ENCODE measurements at places on chromosomes 7 and 10. TPM values are rescaled to one million over a fixed set of nuclear protein-coding genes. Genes with fewer than 3 reads are reported as not detected.
A peak's percentile ranks its signal among the peaks of the same experiment; 100 is the strongest.

Gene SFRP4
- not detected for total RNA-seq

Gene GRM3
- total RNA-seq: not detected

- ATAC-seq: no peak
These were observed 36.2 kb downstream of the BAG3 start for GRCh38 chr10:119687192-119688032.

Gene ITPRID1
- total RNA-seq: not detected

Gene PRTFDC1
- 0.77 TPM for total RNA-seq

GRCh38 chr7:94623820-94624219 lies 32.1 kb downstream of the SGCE start:
- ATAC-seq: no peak

Gene DGKI
- total RNA-seq: 2.0 TPM

DNA sequence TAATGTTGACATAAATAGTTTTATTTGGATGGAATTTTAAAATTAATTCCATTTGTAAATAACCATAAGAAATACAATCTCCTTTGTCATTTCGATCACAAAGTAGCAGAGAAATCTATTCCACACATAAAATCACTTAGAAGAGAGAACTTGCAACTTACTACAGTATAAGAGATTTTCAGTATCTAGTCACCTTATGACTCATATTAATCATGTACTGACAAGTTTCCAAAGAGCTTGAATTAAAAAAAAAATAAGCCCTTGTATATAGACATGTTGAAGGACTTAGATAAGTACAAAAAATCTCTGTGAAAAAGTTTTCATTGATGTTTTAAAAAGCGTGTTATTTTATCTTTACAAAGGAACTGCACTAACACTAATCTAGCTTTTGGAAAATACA lies 207.1 kb upstream of the ETV1 start:
- ATAC-seq: no peak

DNA sequence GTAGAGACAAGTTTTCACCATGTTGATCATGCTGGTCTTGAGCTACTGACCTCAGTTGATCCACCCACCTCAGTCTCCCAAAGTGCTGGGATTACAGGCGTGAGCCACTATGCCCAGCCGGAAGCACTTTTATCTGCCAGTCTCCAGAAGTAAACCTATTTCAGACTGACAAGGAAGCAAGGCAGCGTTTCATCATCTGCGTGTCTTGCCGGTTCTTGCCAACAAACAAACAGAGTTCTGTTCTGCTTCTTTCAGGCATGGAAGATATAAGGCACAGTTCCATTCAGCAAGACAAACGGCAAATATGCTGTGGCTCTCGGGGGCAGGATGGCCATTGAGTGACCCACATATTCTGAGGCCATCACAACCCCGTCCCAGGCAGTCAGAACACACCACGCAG lies 15.5 kb upstream of the LARP4B start:
- no peak for ATAC-seq

- ATAC-seq: no peak
These were observed 34.0 kb downstream of the CNPY1 start for GRCh38 chr7:155512246-155512887.

DNA sequence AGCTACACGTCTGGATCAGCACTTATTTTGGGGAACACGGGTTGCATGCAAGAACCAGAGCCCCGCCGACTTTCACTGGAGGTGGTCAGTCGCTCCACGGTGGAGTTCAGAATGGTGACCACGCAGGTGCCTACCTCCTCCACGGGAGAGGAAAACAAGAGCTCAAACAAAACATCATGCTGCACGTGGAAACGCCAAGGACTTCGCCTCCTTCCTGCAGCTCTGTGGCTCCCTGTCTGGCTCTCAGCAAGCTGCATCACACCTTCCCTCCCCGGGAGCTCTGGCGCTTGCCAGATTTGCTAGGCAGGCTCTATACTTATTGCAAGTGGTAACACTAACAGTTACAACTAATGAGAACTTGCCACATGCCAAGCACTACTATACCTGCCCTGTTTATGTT lies 26.0 kb downstream of the GSDME start:
- no peak for ATAC-seq

GRCh38 chr7:85413718-85414117 lies 226.9 kb upstream of the SEMA3D start:
- no peak for ATAC-seq

Gene VPS50
- 27.4 TPM for total RNA-seq

DNA sequence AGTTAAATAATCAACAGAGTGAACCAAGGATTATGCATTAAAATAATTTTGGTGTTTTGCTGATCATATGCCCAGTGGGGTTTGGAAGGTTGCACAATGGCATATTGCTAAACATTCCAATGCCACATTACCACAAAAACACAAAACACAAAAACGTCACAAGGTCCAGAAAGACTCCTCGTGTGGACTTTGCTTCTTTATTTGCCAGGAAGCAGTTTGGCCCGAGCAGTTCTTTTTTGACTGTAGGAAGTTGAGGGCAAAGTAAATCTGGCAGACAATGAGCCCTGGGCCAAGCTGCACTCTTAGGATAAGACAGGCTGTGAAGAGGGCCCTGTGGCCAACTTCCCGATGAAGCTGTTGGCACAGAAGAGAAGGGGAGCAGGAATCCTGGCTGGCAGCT lies 39.2 kb upstream of the SLC35B4 start:
- ATAC-seq: no peak

Gene SPAM1
- total RNA-seq: not detected

DNA sequence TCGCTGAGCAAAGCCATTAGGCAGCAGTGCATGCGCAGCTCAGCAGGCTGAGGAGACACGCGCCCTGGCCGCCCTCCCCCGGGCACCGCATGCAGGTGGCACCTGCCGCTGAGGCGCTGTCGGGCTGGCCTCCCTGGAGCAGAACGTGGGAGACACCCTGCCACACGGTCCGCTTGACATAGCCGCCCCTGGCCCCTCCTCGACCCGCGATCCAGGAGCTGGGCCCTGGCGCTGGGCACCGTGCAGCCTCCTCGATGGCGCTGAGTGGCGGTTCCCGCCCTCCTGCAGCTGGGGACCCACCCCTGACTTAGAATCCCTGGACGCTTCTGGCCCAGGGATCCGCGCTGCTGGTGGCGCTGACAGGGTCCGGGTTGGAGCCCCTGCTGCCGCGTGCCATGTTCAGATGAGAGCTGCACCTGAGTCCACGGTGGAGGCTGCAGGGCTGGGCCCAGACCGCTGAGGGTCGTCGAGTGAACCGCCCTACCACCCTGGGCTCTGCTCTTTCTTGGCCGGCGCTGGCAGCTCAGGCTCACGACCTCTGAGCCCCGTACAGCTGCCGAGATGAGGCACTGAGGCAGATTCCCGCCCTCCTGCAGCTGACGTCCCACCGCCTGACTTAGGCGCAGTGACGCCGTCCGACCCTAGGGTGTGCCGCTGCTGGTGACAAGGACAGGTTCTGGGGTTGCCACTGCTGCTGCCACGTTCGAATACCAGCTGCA lies 116.8 kb downstream of the OR13A1 start:
- no peak for ATAC-seq

DNA sequence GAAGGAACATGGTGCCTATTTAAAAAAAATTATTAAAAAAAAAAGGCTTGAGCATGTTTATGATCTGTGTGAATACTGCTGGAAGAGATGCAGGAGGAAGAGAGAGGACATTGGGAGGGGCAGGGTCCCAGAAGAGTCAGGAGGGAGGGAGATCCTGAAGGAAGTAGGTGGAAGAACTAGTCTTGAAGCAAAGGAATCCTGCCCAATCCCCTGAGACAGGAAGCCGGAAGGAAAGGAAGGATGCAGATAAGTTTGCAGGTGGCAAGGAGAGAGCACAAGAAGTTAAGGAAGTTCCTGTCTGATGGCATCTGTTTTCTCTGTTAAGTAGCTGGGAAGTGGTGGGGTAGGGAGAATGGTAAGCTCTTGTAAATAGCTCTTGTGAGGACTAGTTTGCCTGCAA lies 318.5 kb downstream of the DOCK4 start:
- ATAC-seq: no peak

GRCh38 chr10:77949167-77949566 lies 22.6 kb upstream of the DLG5 start:
- no peak for ATAC-seq

Gene MOGAT3
- total RNA-seq: not detected

GRCh38 chr10:123205041-123205440 lies 50.8 kb downstream of the BUB3 start:
- ATAC-seq: no peak

Gene PDZD8
- total RNA-seq: 15.6 TPM

- ATAC-seq: no peak
These were observed 12.8 kb downstream of the KCNH2 start for GRCh38 chr7:150965273-150965830.

Gene ST8SIA6
- 0.84 TPM for total RNA-seq

DNA sequence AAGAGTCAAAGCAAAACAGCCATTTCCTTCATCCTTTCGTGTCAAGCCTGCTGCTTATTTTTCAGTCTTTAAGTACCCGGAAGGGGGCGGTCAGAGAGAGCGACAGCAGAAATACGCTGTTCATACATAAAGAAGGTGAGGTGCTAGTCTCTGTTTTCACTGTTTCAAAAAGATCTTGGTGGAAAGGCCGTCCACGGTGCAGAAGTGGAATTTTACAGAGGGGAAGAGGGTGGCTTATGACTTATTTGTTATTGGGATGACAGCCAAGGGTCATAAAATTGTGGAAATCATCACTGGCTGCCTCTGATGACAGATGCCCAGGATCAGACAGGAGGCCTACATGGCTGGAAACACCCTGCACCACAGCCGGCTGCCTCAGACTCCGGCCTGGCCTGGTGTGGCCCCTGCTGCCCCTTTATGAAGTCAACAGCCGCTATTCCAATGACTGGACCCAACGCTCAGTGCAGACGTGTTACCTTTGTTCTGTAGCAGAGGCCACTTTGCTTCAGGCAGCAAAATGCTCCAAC lies 57.0 kb downstream of the HIPK2 start:
- ATAC-seq: peak; percentile 78

DNA sequence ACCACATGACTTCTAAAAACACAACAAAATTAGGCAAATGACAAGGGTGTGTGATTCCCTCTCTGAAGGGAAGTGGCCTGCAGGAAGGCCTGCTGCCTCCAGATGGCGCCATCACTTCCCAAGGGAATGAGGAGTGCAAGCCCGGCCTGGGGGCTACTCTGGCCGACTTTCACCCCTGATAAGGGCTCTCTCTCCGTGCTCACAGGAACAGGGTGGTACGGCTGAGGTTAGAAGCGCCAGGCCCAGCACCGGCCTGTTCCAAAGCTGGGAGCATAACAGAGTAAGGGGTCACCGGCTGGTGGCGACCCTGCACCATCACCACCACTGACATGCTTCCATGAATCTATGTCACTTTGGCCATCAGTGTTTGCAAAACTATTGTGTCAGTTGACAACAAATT lies 13.1 kb downstream of the RBP3 start:
- peak; percentile 24 for ATAC-seq

Gene SPDYE5
- not detected for total RNA-seq

GRCh38 chr10:97574374-97575126 lies 2.0 kb downstream of the ANKRD2 start:
- no peak for ATAC-seq

- no peak for ATAC-seq
These were observed 43.0 kb downstream of the ZMYND11 start for GRCh38 chr10:178208-178607.

DNA sequence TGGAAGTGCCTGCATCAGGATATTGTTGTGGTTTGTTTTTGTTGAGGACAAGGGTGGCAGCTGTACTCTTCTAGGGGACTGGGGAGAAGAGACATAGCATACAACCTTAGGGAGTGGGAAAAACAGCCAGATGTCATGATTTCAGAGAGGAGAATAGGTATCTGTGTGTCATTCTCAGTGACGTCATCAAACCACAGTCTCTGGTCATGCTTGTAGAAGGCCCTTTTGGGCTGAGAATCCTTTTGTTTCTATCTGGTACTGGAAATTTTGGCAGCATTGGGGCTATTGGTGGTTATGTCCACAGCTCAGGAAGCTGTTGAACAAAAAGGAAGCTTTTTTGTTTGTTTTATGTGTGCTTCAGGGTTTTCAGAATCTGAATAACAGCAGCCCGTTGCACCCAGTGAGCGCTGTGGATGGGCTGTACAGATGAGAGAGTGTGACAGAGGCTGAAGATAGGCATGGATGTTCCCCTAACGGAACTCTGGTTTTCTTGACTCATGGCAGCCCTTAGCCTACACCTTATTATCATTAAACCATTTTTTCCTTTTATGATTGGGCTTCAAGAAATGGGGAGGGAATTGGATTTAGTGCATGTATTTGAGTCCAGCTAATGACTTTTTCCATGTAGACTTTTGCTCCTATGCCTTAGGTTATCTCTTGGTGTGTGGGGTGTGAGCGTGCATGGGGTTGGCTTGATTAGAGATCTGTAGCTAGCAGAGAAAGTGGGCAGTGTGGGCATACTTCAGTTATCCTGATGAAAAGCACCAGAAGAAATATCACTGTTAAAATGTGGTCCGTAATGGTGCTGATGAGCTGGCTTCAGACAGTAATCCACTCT lies 65.7 kb downstream of the SND1 start:
- ATAC-seq: peak; percentile 91

Gene CUBN
- total RNA-seq: 0.45 TPM

Gene PHKG1
- 6.0 TPM for total RNA-seq

- ATAC-seq: no peak
These were observed 62.2 kb downstream of the PPP1R9A start for GRCh38 chr7:94969434-94970084.

DNA sequence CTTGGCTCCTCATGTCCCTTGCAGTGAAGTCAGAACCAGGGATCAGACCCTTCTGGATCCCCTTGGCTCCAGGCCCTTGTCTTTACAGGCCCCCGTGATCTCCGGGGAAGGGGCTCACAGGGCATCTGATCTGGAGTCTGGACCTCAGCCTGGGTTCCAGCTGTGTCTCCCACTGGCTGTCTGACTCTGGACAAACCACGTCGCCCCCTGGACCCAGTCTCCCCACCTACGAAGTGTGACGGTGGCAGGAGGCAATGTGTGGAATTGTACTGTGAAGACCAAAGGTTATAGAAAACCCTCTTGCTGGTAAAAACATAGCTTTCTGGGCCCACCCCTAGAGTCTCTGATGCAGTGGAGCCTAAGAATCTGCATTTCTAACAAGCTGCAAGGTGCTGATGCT lies 15.5 kb upstream of the C10orf71 start:
- ATAC-seq: no peak

Gene CH25H
- not detected for total RNA-seq

Gene POLD2
- 114 TPM for total RNA-seq

GRCh38 chr7:128763541-128763940 lies 12.1 kb downstream of the OPN1SW start:
- no peak for ATAC-seq

Gene SAMD8
- 19.8 TPM for total RNA-seq

Gene PSMG3
- 26.4 TPM for total RNA-seq

DNA sequence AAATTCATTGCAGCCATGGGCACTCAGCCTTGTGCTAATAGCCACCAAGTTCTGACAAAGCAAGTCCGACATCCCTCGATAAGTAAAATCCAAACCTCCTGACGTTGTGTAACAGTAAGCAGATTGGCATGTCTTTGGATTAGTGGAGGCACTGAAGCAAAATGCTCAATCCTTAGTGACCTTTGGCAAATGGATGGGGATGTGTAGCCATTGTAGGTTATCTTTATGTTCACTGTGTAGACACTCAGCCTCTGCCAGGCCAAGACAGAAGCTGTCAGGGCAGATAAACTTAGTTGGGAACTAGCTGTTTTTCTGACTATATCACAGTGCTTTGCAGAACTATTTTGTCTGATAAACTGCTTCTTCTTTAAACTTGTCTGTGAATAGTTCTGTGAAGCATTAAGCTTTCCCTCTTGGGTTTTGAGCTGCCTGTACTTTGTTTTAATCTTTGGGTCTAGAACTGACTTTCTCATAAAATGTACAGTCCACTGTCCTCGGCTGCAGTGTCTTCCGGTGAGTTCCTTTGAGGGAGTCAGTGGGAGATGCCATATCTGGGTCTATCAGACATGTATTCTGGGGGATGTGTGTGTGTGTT lies 220.8 kb downstream of the LRMDA start:
- no peak for ATAC-seq

- no peak for ATAC-seq
These were observed 88.7 kb downstream of the HIP1 start for GRCh38 chr7:75650062-75650461.
